ENCODE measurements at places on chromosomes 4 and X.
A peak's percentile ranks its signal among the peaks of the same experiment; 100 is the strongest.

- no peak for DNase-seq
Measured at GRCh38 chr4:77094496-77094895, 18.7 kb upstream of the CCNI start.

- no peak for DNase-seq
Measured at GRCh38 chr4:1683261-1683735, 815 bp downstream of the FAM53A start.

DNA sequence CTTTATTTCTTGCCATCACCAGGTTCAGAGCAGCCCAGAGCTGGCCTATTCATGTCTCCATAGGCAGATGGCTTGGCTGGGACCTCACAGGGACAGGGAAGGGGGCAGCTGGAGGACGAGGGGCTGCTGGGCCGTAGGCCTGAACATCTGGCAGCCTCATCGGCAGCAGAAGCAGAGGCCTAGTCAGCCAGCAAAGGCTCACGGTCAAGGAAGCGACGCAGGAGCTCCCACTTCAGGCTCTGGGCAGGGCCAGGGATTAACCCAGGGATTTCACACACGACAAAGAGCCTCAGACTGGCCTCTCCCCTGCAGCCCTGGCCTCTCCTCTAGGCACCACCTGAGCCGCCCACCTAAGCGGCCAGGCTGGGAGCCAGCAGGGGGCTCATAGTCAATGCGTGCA, 46.0 kb upstream of the MAN2B2 start:
- DNase-seq, result no peak

GRCh38 chrX:85882601-85883000, 164.8 kb downstream of the CHM start:
- DNase-seq, result no peak

- DNase-seq, result no peak
Measured at GRCh38 chrX:16678689-16679088, 28.7 kb downstream of the S100G start.

GRCh38 chrX:47804315-47804714, 32.4 kb upstream of the ZNF81 start:
- DNase-seq, result no peak

GRCh38 chr4:25930731-25931354, 16.8 kb downstream of the SMIM20 start:
- DNase-seq, result no peak

DNA sequence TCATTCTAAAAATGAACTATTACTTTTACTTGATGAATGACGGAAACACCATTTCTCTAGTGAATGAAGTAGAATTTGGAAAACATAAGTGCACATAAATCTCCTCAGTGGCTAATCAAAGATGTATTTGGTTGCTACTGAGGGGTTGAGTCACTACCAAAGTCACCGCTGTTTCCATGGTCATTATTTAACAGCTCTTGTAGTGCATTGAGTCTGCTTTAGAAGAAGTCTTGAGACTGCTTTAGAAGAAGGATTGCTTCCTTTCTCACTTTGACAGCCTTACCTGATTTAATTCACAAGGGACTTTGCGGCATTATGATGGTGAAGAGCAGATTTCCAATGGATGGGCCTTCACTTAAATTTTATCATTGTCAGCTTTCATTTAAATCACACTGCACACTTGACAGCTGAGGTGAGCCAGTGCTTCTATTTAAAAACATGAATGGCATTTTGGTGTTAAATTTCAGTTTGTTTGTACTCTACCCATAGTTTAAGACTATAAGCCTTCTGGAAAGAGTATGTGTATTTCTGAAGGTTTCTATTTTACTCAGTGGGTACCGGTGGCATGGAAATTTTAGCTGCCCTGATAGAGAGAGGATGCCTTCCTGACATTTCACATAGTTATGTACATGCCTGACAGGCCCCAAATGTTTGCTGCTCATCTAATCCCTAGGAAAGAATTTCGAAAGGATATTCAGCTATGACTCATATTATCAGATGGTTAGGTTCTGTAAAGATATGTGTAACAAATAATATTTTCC, 9.5 kb downstream of the ASB5 start:
- no peak for DNase-seq

DNA sequence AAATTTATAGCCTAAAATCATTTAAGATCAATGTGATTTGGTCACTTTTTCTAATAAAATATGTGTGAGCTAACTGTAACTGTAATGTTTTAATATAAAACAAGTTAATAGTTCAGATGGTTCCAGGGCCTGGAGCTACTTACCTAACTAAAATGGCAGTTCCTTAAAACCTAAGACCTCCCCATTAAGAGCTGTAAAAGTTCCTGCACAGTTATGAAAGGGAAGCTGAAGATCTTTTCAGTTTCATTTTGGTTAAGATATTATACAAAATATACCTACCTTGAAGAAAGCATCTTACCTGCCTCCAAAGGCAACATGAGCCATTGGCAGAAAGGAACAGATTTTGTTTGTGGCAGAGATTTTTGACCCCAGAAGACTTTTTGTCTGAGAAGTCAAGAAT, 30.1 kb downstream of the HPF1 start:
- no peak for DNase-seq

- no peak for DNase-seq
Measured at GRCh38 chr4:38210396-38211114, 250.4 kb downstream of the PTTG2 start.

- DNase-seq, result no peak
Measured at GRCh38 chr4:53378171-53378482, 686 bp downstream of the FIP1L1 start.

DNA sequence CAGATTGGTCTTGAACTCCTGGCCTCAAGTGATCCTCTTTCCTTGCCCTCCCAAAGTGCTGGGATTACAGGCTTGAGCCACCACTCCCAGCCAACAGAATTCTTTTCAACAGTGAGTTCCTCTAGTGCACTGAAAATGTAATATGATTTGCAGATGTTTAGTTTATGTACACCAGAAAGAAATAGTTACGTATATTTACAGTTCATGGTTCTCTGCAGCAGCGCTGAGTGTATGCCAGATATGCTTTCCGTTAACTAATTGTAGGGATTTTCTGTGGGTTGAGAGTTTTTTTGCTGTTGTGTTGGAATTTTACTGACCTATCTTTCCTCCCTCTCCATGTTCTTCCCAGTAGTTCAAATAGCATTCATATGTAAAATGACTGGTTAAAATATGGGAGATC, 44.0 kb downstream of the GAB1 start:
- no peak for DNase-seq

- DNase-seq, result no peak
Measured at GRCh38 chr4:161990721-161991120, 173.1 kb downstream of the FSTL5 start.

- no peak for DNase-seq
Measured at GRCh38 chr4:128351502-128351901, 63.9 kb upstream of the PGRMC2 start.

GRCh38 chrX:10254739-10255138, 98.0 kb downstream of the CLCN4 start:
- no peak for DNase-seq

GRCh38 chr4:171067422-171067821, 745.8 kb upstream of the GALNTL6 start:
- no peak for DNase-seq

- no peak for DNase-seq
Measured at GRCh38 chr4:148790691-148791090, 348.5 kb upstream of the NR3C2 start.

GRCh38 chrX:74925225-74926088, at the start of gene NEXMIF:
Gene NEXMIF (minus strand): TSS chrX:74925452.
- no peak for DNase-seq

DNA sequence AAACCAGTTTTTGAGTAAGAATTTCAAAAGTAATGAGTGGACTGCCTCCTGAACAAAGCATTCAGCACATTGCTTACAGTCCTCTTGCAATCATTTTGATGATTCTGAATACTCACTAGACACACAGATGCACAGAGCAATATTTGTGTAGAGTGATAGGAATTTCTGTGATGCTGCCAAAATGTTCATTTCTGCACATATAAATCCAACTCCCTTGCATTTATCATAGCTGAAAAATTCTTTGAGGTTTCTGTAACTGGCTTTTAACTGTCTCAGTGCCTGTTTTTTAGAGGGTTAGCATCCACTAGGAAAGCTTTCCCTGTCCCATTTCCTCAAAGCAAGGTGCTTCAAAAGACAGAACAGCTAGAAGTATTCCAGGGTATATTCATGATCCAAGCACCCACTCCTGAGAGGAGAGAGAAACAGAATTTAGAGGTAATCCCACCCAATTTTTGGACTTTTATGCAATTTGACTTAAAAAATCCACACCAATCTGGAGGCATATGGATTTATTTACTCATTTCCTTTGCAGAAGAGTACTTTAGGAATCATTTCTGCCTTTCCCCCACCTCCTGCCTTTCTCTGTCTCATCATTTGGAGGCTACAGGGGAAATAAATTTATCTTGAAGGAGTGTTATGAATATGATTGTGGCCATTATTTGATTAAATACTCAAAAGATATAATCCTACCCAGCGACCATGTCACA, 234.5 kb upstream of the SLIT2 start:
- no peak for DNase-seq

- DNase-seq, result no peak
Measured at GRCh38 chr4:60944060-60944459, 256.1 kb upstream of the ADGRL3 start.

DNA sequence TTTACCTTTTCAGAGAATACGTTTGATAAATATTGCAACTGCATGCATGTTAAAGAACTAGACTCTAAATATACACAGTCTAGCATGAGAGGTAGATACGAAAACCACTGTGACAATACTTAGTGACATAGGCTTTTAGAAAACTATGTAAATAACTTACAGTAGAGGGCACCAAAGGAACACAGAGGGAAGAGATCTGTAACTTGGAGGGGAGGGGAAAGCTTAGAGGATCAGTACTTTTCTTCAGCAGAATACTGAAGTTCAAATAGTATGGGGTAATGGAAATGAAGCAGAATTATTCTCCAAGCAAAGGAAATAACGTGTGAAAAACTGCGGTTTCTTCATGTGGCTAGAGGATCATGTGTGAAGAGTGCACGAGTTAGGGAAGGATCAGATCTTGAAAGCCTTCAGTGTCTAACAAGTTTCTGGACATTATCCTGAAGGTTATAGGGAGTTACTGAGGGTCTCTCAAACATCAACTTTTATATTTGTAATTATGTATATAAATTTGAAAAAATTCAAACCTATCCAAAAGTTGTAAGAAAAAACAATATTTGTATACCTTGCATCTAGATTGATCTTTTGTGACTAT, 264.3 kb downstream of the NPFFR2 start:
- DNase-seq, result no peak

GRCh38 chr4:80322716-80323115, 12.8 kb upstream of the CFAP299 start:
- DNase-seq, result peak; percentile 3

GRCh38 chr4:122313006-122313646, 65.7 kb upstream of the ADAD1 start:
- DNase-seq, result no peak

DNA sequence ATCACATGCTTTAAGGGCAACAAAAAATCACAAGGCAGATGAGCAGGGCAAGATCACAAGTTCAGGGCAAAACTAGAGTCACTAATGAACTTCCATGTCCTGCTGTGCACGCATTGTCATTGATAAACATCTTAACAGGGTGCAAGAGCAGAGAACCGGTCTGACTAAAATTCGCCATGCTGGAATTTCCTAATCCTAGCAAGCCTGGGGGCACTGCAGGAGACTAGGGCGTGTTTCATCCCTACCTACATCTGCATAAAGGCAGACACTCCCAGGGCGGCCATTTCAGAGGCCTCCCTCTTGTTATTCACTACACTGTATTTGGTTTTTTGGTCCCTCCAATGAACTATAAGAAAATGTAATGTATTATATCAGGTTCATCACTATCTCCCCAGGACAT, 203.6 kb downstream of the ARHGEF9 start:
- DNase-seq, result no peak

DNA sequence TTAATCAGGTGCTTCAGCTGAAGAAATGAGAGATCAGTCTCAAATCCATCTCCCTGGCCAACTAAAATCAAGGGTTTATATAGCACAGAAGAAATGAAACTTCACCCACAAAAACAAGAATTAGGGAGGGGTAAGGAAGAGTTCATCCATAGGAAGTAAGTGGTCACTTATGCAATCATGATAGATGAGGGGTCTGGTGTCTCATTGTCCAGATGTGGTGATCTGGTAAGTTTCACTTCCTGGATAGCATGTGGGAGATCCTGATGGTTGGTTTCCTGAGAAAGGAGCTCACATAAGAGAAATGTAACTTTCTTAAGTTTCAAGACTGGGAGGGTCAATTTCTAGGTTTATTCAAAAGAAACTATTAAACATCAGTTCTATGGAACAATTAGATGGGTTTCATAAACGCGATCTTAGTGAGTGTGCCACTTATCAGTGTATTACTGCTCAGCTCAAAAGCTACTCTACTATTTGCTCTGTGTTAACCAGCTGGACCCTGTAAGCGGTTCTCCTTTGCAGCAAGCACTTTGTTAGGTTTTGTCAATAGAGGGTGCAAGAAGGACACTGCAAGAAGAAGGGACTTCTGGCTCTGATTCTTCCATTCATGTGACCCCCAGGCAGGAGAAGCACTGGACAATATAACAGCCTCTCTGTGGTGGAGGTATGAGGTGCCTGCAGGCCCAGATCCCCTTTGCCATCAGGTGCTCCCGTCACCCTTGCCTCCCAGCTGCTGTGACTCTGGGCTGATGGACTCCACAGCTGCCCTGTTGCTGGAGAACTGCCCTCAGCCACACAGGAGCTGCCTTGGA, 35.4 kb upstream of the HPSE start:
- DNase-seq, result no peak

GRCh38 chr4:92519727-92520126, 216.0 kb downstream of the GRID2 start:
- no peak for DNase-seq

- DNase-seq, result no peak
Measured at GRCh38 chrX:72526534-72527508, 45.8 kb downstream of the HDAC8 start.

GRCh38 chrX:2962381-2962780, 33.2 kb upstream of the ARSD start:
- DNase-seq, result no peak

- no peak for DNase-seq
Measured at GRCh38 chrX:55874807-55875206, 157.3 kb downstream of the RRAGB start.

DNA sequence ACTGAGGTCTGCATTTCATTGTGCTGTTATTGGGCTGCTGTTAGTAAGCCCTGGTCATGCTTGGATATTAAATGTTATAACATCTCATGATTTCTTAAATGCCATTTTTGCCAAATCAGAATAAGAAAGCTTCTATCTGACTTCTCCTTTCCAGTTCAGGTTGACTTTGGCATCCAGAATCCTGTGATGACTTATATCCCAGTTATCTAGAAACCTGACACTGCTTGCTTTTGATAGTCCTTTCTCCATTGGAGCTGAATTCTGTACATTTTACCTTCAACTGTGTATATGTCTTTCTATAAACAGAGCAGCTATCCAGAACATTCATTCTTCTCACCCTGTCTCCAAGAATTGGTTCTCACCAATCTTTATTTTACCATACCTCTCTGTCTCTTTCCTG, 257.7 kb upstream of the GNPDA2 start:
- DNase-seq, result no peak

DNA sequence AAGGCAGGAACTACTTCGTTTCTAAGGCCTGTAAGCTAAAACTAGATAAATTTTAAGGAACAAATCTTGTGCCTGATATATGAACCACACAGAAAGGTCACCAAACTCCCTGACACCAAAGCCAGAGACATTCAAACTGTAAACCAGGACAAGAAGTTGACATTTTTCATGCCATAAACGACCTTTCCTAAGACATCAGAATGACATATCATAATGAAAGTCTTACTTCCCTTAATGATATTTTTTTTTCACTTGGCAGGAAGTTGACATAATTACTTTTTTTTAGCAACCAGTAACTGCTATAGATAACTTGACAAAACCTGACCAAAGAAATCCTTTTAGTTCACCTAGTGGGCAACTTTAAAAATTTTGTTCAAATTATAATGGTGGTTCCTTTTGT, 231.5 kb upstream of the AGTR2 start:
- DNase-seq, result no peak

- DNase-seq, result peak; percentile 15
Measured at GRCh38 chr4:7630568-7631287, 196.0 kb upstream of the PSAPL1 start.
